ENCODE measurements at places on chromosomes 4 and X.

GRCh38 chr4:169573889-169574288 is 38.5 kb downstream of the NEK1 start:
- DNase-seq, result no peak

- DNase-seq, result no peak
These were observed 122.6 kb upstream of the ANK2 start for GRCh38 chr4:112926819-112927218.

DNA sequence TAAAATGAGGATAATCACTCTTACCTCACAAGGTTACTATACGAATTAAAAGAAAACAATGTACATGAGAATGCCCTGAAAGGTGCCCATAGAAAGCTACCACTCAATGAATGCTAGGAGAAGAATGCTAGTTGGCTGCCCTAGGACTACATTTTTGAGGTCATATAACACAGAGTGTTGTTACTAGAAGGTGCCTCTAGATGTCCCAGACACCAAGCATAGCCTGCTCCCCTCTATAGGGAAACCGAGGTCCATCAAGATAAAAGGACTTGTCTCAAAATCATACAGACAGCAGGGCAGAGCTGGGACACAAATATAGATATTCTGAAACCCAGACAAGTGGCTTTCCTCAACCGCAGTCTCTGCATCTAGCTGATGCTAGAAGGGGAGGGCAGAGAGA is 147.0 kb upstream of the ARHGEF9 start:
- no peak for DNase-seq

DNA sequence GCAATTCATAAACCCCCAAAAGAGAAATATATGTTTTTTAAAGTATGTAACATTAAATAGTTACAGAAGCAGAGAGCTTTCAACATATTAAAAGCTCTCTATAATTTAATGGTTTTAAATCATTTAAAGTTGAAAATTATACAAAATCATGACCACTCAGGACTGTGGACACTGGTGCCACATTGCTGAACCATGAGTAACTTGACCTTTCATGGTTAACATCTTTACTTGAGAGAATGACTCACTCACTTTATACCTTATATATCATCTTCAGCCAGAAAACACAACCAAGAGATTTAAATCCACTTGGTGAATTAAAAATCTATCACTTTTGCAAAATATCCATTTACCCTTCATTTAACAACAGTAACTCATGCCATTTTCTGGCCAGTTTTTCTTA is 584.3 kb upstream of the SMIM31 start:
- DNase-seq, result no peak

GRCh38 chrX:11105080-11105479 is 6.1 kb upstream of the HCCS start:
- DNase-seq, result no peak

DNA sequence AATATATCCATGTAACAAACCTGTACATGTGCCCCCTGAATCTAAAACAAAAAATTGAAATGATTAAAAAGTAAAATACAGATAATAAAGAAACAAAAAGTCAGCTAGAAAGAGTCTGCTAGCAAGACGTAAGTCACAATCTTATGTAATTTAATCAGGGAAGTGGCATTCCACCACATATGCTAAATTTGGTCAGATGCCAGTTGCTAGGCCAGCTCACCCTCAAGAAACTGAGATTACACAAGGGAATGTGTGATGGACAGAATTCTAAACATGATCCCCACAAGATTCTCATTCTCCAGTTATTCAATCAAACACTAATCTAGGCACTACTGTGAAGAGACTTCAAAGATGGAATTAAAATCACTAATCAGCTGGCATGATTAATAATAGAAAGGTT is 689.3 kb downstream of the CENPC start:
- DNase-seq, result no peak

DNA sequence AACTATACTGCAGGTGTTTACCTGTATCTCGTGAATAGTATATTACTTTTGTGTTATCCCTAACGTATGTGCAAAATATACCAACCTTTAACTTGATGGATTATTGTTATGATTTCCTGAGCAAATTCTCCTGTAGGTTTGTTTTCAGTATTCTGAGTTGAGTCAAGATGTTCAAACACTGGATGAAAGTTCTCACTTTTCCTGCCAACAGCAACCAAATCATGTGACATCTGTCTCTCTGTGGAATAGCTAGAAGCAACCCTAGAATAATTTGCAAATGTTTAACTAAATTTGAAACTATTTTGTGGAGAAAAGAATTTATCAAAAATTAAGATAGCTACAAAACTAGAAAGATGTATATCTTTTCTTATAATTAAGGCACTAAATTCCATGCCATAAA is 35.6 kb downstream of the BCLAF3 start:
- DNase-seq, result no peak

DNA sequence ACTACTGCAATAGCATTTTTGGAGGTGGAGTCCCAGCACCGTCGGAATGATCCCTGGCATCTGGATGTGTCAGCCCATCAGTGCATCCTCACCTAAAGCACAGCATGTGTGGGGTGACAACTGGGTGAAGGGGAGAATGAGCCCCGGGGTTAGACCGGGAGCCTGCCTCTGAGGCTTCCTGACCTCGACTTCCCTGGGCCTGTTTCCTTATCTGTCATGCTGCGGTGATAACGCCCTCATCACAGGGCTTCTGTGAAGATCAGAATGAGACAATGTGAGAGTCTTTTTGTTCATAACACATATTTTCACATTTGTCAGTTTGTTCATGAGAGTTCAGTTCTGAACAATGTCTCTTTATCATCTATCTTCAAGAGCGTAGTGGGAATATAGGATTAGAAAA is 31.1 kb upstream of the PDLIM3 start:
- DNase-seq, result no peak

DNA sequence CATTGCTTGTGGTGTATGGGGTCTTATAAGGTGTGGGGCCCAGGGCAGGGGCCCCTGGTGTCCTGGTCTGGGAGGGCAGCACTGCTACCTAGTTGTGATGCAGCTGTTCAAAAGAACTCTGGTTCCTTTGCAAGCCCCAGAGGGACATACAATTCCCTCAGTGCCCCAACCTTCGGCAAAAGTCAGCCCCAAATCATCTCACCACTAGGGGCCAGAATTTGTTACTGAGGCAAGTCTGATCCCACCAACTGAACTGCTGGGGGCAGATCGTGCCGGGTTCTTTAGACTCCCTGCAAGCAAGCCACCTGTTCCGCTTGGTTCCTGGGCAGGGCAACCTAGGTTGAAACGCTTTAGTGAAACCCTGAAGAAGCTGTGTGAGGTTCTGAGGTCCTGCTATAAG is 180.1 kb upstream of the S100G start:
- DNase-seq, result no peak

GRCh38 chr4:177339477-177340374 is 30.1 kb downstream of the NEIL3 start:
- DNase-seq, result no peak

- DNase-seq, result no peak
These were observed 11.0 kb upstream of the VCX3B start for GRCh38 chrX:8453611-8454010.

DNA sequence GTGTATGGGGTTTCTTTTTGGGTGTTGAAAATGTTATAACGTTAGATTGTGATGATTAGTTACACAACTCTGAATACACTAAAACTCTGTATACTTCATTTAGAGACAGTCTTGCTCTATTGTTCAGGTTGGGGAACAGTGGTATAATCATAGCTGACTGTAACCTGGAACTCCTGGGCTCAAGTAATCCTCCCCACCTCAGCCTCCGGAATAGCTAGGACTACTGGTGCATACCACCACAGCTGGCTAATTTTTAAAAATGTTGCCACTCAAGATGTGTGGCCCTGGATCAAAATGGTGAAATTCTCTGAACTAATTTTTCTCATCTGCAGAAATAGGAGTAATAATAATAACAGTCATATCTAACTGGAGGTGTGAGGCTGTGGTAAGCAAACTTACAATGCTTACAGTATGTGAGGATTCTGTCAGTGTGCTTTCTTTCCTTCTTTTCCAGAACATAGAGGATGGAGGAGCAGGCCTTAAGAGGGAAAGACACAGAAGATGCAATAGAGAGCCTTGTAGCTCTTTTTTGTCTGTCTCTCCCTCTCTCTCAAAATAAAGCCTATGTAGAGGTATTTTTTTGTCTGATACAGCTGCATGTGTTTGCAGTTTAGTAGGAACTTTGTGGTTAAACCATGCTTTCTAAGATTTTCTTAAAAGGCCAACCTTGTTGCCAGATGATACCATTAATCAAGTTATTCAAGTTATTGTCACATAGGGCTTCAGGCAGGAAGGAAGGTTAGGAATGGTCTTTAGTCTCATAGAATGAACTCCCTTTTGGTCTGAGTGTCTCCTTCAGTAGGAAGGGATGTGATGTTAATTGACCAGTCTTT is 7.5 kb downstream of the ADD1 start:
- DNase-seq, result no peak

DNA sequence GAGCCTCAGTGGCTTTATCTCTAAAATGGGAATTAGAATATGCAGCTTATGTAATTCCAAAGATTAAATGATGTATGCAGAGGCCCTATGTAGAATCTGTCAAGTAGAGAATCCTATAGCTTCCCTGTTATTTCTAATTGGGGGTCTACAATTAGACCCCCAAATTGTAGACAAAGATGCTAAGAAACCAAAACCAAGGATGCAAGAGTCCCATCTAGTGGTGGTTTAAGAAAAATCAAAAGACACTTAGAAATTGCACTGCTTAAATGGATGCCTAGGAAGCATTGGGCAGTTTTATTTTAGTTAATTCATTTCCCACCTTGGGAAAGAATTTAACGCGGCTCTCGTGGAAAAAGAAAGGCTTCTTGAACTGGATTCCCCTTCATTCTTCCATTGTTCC is 115.2 kb downstream of the GABRA2 start:
- no peak for DNase-seq

- no peak for DNase-seq
These were observed 41.1 kb upstream of the HS3ST1 start for GRCh38 chr4:11469650-11470437.

- DNase-seq, result no peak
These were observed 151.0 kb downstream of the NHS start for GRCh38 chrX:17525762-17526555.

DNA sequence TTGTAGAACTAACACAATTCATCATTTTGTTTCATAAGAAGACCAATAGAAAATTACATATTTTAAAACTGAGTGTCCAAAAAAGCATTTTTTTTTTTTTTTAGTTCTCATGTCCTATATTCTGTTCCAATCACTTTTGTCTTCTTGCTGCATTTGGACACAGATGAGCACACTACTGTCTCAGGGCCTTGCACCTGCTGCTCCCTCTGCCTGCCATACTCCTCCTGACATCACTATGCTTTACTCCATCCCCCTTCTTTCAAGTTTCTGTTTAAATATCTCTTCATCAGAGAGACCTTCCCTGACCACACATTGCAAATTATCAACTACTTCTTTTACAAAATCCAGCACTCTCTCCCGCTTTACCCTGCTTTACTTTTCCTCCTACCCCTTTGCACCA is 230.7 kb upstream of the GK2 start:
- no peak for DNase-seq

GRCh38 chrX:69136546-69137331 is 28.5 kb downstream of the PJA1 start:
- DNase-seq, result no peak

- no peak for DNase-seq
These were observed 700.7 kb downstream of the PCDH18 start for GRCh38 chr4:136831553-136831952.

DNA sequence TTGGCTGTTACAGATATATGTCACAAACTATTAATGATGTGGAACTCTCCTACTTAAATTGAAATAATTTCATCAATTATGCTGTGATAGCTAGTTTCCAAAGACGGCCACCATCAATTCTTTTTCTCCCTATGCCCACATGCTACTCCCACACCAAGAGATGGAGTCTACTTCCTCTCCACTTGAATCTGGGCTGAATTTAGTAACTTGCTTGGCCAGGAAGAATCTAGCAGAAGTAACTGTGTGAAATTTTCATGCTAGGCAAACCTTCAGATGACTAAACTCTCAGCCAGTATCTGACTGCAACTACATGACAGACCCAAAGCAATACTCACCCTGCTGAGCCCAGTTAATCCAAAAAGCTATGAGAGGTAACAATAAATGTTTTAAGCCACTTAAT is 3.2 kb downstream of the SEPSECS start:
- DNase-seq, result no peak

DNA sequence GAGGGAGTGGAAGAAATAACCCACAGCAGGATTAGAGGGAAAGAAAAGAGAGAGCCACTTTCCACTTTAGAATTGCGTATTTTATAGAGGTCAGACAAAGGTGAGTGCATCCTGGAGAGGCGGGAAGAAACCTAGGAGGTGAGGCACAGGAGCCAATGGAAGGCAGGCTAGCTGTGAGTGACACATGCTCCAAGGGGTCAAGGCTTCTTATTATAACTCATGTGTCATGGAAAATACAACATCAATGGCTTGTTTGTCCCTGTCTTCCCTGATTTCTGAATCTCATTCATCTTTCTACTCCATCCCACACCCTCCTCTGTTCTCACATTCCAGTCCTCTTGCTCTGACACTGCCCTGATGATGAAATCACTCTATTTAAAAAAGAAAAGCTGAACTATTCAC is 14.4 kb downstream of the ANXA3 start:
- DNase-seq, result no peak

GRCh38 chr4:22986262-22986661 is 293.5 kb downstream of the GBA3 start:
- DNase-seq, result no peak

DNA sequence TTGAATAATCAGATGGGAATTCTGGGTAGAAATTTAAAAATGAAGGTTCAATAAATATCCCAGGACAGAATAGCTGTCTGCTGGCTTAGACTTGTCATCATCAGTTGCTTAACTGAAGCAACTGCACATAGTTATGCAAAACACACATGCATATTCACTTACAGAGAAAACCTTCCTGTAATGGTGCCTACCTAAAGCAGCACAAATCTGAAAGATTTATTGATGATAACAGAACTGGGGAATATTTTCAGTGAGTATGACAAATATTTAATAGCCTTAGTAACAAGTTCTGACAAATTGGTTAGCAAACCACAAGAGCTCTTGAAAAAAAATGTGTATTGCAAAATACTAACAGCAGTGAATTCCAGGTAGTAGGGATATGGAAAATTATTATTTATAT is 606.8 kb upstream of the BOD1L1 start:
- no peak for DNase-seq

- DNase-seq, result peak; percentile 54
These were observed 23.9 kb upstream of the TMSB4X start for GRCh38 chrX:12950851-12951594.

- no peak for DNase-seq
These were observed 617.1 kb upstream of the INTU start for GRCh38 chr4:127015667-127016117.

GRCh38 chr4:145587088-145587754 is 32.0 kb upstream of the MMAA start:
- no peak for DNase-seq

All from activated T-helper 9 cell treated with anti-CD3 and anti-CD28 coated beads, Interleukin-2, amount 50 U/mL, for 16 hours (primary cell).